Stimulated activated CD4-positive, alpha-beta T cell treated with anti-CD3 and anti-CD28 coated beads, Interleukin-4, amount 100 ng/mL, for 24 hours (primary cell): ENCODE measurements at places on chromosomes 3 and 15.
A peak's percentile ranks its signal among the peaks of the same experiment; 100 is the strongest.

DNA sequence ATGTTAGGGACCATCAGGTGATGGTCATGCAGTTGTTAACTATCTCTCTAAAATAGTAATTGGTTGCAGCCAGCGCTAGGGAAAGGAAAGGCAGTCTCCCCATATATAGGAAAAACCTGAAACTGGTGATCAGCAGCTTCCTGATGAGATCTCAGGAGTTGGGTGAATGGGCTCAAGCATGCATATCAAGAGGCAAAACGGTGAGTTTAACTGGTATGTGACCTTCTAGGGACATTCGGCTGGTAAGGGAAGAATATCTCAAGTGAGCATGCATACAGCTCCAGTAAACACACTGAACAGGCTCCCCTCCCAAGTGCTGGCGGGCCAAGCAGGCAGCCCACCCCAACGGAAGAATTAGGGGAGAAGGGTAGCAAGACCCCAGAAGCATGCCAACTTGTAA lies 49.3 kb upstream of the ROBO2 start:
- DNase-seq: no peak

DNA sequence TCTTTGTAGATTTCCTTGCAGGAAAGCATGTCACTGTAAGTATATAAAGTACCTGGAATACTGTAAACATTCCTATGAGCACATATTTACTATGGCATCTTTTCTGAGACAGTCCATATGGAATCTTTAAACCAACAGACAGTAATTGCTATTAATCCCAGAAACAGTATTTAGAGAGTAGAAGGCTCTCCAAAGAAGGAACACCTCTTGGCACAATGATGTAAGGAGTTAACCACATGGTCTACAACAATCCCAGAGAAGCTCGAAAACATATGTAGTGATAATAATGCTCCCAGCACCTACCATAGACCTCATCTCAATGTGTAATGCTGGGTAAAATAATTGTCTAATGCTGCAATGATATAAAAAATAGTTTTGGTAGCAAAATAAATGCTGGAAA lies 95.8 kb upstream of the IL12A start:
- DNase-seq: no peak

DNA sequence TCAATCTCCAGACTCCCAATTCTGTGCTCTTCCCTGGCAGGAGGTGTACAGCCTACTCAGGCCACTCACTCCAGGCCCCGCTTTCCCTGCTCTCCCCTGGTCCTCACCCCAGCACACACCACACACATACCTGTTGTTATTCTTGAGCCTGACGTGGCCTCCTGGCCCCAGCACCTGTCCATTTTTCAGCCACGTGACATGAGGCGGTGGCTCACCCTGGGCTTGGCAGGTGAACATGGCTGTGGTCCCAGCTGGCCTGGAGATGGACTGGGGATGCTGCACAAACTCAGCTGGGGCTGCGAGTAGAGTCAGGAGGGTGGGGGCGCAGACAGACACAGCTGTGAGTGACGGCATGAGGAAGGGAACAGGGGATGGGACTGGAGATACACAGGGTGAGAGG lies 27.3 kb downstream of the RNU5B-1 start:
- DNase-seq: no peak

- DNase-seq: no peak
These were observed 59.1 kb upstream of the CA12 start for GRCh38 chr15:63440756-63441155.

GRCh38 chr3:15064299-15064834 lies 748 bp downstream of the MRPS25 start:
- DNase-seq: peak; percentile 14

DNA sequence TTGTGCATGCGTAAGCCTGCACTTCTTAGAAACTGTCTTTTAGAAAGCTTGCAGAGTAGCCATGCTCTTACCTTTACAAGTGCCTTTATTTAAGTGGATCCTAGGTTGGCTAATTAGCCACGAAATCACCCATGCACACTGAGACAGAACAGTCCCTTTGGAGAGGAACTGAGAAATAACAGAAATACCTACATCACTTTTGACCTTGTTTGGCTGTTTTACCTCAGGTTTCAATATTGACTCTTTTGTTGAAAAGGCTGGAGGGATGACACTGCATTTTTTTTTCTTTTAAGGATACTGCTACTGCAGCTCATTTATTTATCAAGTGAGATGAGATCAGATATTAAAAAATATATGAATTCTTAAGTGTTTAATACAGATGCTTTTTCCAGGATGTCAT lies 155.6 kb upstream of the GOLIM4 start:
- no peak for DNase-seq

- DNase-seq: no peak
These were observed 36.3 kb upstream of the SGO1 start for GRCh38 chr3:20222274-20222673.

DNA sequence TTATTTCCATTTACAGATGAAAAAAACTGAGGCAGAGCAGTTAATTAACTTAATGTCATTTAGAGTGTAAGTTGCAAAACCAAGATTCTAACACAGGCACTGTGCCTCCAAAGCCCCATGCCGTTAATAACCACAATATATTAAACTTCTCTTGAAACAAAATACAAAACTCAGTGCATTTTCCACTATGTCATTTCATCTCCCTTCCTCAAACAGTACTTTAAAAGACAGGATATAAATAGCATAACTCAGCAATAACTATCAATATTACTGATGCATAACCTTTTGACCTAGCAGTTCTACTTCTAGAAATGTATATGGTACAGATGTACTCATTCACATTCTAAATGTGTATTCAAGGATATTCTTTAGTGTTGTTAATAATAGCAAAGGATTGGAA lies 5.1 kb upstream of the TASOR start:
- DNase-seq: no peak

GRCh38 chr15:101250873-101251829 lies 697 bp downstream of the CHSY1 start:
- DNase-seq: no peak

- no peak for DNase-seq
These were observed 47.2 kb upstream of the IQSEC1 start for GRCh38 chr3:13120289-13120927.

- DNase-seq: no peak
These were observed 18.3 kb downstream of the PLCD1 start for GRCh38 chr3:38011111-38011510.

GRCh38 chr15:45120081-45120972 lies 6.2 kb downstream of the DUOXA2 start:
- DNase-seq: no peak

DNA sequence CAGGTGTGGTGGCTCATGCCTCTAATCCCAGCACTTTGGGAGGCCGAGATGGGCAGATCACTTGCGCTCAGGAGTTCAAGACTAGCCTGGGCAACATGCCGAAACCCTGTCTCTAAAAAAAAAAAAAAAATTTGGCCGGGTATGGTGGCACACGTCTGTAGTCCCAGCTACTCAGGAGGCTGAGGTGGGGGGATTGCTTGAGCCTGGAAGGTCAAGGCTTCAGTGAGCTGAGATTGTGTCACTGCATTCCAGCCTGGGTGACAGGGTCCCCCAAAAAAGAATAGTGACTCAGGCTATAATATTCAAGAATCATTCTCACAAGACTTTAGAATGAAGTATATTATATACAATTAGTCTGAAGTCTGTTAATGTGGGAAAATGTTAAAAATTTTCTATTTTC lies 70.5 kb upstream of the PLXND1 start:
- DNase-seq: no peak

DNA sequence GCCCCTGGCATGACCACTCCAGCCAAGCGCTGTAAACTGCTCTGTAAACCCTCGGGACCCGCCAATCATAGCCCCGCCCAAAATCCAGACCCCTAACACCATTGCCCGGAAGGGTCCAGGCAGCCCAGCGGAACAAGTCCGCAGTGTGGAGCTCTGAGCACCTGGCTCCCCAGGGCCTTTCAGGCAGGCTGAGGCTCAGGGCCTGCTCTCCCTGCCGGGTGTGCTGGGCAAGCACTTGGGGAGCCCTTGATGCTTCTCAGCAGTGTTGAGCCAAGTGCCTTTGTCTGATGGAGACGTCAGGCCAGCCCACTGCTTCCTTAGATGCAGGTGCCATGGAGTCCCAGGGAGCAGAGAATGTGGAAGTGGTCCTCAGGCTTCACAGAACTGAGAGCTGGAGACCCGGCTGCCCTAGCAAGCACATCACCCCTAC lies 106.2 kb downstream of the TLE3 start:
- DNase-seq: no peak

GRCh38 chr3:151589311-151589710 lies 128.4 kb upstream of the IGSF10 start:
- DNase-seq: no peak

- DNase-seq: no peak
These were observed 2.8 kb downstream of the MAP4 start for GRCh38 chr3:48013288-48013980.

DNA sequence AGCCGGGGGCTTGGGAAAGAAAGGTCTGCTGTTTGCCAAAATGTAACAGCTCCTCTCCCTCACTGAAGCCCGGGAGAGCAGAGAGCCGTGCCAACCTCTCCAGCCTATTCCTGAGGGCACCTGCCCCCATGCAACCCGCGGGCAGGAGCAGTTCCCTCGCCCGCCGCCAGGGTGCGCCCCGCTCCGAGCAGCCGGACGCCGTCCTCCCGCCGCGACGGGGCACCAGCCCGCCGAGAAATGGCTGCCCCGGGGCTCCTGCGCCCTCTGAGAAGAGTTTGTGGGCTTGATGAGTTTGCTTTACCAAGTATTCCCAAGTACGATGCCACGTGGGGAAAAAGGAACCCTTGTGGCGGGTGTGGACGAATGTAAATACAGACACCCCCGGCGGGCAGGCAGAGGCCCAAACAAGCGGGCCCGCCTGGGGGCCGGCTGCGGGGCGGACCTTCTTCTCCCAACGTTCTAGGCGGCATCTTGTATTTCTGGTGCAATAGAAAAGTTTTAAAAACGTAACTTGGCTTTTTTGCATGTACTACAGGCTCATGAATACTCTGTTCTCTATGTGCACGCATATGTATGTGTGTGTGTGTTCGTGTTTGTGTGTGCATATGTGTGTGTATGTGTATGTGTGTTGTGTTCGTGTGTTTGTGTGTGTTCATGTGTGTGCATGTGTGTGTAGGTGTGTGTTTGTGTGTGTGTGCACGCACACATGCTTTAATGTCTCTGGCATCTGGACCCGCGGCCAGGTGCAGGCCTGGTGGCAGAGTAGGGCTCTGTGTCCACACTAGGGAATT lies 162.9 kb downstream of the CHSY1 start:
- DNase-seq: peak; percentile 83

- no peak for DNase-seq
These were observed 1.4 kb upstream of the KAT2B start for GRCh38 chr3:20038699-20039465.

GRCh38 chr15:50940506-50940905 lies 32.0 kb downstream of the AP4E1 start:
- no peak for DNase-seq

- no peak for DNase-seq
These were observed 7.4 kb downstream of the PLXND1 start for GRCh38 chr3:129599073-129599472.

DNA sequence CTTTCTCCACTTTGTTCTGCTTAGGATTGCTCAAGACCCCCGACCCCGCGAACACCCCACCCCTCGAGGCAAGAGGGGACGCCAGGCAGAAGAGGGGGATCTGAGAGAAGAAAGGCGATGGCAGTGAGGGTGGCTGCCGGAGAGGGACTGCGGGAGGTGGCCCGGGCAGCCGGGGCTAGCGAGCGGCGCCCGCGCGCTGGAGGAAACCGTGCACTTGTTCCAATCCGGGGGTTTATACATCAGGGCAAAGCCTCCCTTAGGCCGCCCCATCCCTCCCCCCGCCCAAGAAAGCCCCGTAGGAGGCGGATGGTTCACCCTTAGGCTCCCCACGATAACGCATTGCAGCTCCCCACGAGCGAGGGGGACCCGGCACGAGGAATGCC lies 475 bp downstream of the ERC2 start:
- no peak for DNase-seq

DNA sequence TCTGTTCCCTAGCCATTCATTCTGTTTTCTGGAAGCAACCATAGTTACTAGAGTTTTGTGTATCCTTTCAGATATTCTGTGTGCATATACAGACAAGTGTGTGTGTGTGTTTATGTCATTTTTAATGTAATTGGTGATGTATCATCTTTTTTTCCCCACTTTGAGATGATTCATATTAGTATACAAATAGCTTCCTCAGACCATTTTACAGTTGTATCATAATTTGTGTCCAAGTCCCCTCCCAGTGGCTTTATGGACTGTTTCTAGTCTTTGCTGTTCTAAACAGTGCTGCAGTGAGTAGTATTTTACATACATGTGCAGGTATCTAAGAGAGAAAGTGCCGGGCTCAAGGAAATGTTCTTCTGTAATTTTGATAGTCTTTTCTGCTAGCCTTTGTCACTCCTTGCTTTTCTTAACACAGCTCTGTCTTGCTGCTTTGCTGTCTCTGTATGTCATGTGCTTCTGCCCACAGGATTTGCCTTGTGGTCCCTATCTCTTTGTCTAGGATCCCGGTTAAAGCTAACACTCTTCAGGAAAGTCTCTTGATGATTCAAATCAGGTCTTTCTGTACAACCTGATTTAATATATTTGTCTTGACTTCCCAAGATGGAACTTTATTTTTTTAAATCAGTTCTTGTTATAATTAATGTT lies 31.5 kb upstream of the FBXL22 start:
- DNase-seq: no peak

- peak; percentile 17 for DNase-seq
These were observed 432 bp upstream of the RAD54L2 start for GRCh38 chr3:51538115-51538458.

DNA sequence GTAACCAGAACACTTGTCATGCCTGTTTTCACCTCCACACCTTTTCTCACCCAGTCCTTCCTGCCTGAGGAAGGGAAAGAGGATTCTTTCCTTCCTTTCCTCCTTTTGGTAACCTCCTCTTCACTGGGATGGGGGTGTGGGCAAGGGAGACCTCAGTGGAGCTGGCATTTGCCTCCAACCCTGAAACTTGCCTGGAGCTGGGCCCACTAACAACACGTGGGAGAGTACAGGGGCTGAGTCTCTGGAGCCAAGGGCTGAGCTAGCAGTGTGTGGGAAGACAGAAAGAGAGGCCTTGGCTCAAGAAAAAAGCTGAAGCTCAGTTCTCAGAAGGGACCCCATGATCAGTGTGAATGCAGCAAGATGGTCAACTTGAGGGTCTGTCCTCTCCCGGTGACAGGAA lies 86.6 kb upstream of the SLC6A11 start:
- DNase-seq: no peak

- no peak for DNase-seq
These were observed 55.1 kb downstream of the NGLY1 start for GRCh38 chr3:25728101-25728500.

DNA sequence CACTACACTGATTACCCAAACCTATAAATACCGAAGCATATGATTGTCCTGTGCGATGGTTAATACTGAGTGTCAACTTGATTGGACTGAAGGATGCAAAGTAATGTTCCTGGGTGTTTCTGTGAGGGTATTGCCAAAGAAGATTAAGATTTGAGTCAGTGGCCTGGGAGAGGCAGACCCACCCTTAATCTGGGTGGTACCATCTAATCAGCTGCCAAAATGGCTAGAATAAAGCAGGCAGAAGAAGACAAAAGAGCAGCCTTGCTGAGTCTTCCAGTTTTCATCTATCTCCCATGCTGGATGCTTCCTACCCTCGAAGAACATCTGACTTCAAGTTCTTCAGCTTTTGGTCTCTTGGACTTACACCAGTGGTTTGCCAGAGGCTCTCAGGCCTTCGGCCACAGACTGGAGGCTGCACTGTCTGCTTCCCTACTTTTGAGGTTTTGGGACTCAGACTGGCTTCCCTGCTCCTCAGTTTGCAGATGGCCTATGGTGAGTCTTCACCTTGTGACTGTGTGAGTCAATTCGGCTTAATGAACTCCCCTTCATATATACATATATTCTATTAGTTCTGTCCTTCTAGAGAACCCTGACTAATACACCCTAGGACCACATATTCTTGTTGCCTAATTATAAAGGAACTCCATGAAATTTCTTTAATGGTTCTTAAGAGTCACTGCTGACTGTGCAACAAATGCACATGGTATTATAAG lies 31.7 kb downstream of the CSNK1G1 start:
- no peak for DNase-seq
